Mesothelial cell of epicardium (in vitro differentiated cells): ENCODE measurements at places on chromosomes 1 and 21. TPM values are rescaled to one million over a fixed set of nuclear protein-coding genes. Genes with fewer than 3 reads are reported as not detected.
A peak's percentile ranks its signal among the peaks of the same experiment; 100 is the strongest.

GRCh38 chr1:197440715-197441114 lies 172.7 kb downstream of the CRB1 start:
- no peaks in the 10 kb centered on the region for H3K27me3 ChIP-seq
- no peaks in the 10 kb centered on the region for H3K36me3 ChIP-seq
- H3K4me3 ChIP-seq: no peak overlapping the region
- peak overlapping the region; percentile 90 for H3K27ac ChIP-seq
- no peak for DNase-seq

DNA sequence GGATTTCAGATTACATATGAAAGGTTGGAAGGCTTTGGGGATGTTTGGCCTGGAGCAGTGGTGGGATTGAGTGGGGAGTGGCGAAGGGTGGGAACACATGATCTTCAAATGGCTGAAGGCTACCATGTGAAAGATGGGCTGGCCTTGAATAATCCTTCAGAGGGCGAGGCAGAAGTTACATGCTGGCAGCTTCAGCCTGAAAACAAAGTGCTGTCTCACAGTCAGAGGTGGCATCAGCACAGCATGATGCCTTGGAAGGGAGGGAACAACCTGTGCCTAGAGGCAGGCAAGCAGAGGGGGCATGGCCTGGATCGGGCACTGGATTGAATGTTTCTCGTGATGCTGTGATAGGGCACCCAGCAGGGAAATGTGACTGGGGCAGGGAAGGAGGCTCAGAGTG lies 130.8 kb downstream of the BEND5 start:
- DNase-seq: no peak
- no peak overlapping the region for H3K27ac ChIP-seq
- H3K4me3 ChIP-seq: no peak overlapping the region
- H3K27me3 ChIP-seq: peaks cover 63% of the 10 kb centered on the region
- no peaks in the 10 kb centered on the region for H3K36me3 ChIP-seq

DNA sequence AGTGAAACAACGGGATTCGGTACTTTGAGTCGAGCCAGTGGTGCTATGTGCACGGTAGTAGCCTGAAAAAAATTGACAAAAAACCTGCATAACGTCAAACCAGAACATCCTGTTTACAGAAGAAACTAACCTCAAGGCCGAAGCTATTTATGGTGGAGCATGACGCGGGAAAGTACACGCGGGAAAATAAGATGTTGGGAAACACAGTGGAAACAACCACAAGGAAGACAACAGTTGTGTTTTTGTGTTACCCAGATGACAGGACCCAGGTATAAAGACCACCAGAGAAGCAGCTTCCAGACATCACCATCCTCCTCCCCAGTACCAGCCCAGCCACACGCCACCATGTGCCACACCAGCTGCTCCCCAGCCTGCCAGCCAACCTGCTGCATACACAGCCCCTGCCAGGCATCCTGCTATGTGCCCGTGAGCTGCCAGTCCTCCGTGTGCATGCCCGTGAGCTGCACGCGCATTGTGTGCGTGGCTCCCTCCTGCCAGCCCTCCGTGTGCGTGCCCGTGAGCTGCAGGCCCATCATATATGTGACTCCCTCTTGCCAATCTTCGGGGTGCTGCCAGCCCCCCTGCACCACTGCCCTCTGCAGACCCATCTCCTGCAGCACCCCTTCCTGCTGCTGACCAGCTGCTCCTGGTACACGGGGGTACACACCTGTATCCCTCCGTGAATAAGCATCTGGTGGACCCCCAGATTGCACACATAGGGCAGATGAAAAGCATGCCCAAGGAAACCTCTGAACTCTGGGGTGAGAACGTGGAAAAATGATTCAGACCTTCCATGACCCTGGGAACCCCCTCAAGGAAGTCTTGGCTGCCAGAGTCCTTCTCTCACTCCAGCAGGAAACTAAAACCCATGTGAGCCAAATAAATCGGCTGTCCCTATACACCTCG lies at the start of gene KRTAP12-3:
Gene KRTAP12-3, plus strand, starts transcription at position 298 of the 906 bp plus-strand sequence. Its CDS starts 48 bp downstream, at position 346.
- H3K4me1 ChIP-seq: no peaks in the 10 kb centered on the region
- H3K36me3 ChIP-seq: peaks cover 1% of the 10 kb centered on the region
- no peak within 1 kb of the TSS for H3K27ac ChIP-seq
- peaks cover 7% of the 10 kb centered on the region for H3K27me3 ChIP-seq
- no peak within 1 kb of the TSS for H3K4me3 ChIP-seq

DNA sequence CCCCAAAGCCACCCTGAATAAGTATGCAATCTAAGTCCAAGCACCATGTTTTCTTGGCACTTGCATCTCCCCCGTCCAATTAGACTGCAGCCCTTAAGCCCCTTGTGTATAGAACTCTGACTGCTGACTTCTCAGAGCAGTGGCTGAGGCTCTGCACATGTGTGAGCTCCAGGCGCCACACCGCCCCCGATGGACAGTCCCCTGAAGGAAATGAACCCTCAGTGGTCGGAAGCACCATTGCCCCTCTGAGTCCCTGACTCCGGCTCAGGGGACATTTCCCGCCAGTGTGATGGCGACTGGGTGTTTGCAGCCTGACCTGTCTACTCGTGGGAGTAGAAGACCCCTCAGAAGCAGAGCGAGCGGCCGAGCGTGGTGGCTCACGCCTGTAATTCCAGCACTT lies 37.2 kb upstream of the SCCPDH start:
- H3K4me3 ChIP-seq: no peak overlapping the region
- no peaks in the 10 kb centered on the region for H3K36me3 ChIP-seq
- no peak overlapping the region for H3K27ac ChIP-seq
- DNase-seq: no peak
- H3K27me3 ChIP-seq: no peaks in the 10 kb centered on the region
- peaks cover 5% of the 10 kb centered on the region for H3K4me1 ChIP-seq

DNA sequence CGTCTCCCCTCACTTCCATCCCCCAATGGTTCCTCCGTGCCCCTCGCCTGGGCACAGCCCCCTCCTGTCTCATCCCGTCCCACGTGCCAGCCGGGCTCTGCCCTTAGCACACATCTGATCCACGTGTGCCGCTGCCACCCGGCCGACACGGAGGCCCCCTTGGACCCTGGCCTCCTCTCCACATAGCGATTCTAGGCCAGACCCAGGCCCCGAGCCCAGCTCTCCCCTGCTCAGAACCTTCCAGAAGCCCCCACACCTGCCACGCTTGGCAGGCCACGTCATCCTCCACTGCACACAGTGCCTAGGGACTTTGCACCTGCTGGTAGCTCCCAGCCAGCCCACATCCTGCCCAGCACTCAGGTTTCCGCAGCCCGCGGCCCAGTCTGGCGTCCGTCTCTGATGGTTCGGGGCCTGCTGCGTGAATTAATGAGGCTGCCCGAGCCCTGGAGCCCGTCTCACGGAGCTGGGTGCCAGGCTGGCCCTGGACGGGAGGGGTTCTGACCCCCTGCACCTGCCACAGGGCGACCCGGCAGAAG lies 20.1 kb downstream of the PLCH2 start:
- H3K36me3 ChIP-seq: no peaks in the 10 kb centered on the region
- no peak overlapping the region for H3K4me3 ChIP-seq
- H3K27me3 ChIP-seq: peaks cover 17% of the 10 kb centered on the region
- H3K27ac ChIP-seq: no peak overlapping the region
- H3K4me1 ChIP-seq: peaks cover 9% of the 10 kb centered on the region

- H3K4me3 ChIP-seq: no peak overlapping the region
- no peak for DNase-seq
- H3K4me1 ChIP-seq: peaks cover 29% of the 10 kb centered on the region
- peaks cover 8% of the 10 kb centered on the region for H3K36me3 ChIP-seq
- H3K27ac ChIP-seq: no peak overlapping the region
Measured at GRCh38 chr1:31580891-31581603, 4.7 kb downstream of the TINAGL1 start.

The FGR gene
- 0.11 to 0.53 TPM (median 0.20 TPM) in 3 replicates for total RNA-seq

The GJC2 gene
- total RNA-seq: 2.5 to 2.6 TPM (median 2.5 TPM) in 3 replicates

The NTNG1 gene
- 0.70 to 0.83 TPM (median 0.73 TPM) in 3 replicates for total RNA-seq

The PAQR6 gene
- total RNA-seq: 30.1 to 32.0 TPM (median 30.7 TPM) in 3 replicates
